ENCODE measurements at places on chromosomes 6 and 20.

GRCh38 chr20:8082025-8082424 lies 50.0 kb upstream of the PLCB1 start:
- DNase-seq: no peak

- peak; percentile 90 for DNase-seq
These were observed 34.3 kb downstream of the FNDC1 start for GRCh38 chr6:159203304-159204005.

GRCh38 chr20:31815408-31816188 lies 3.6 kb upstream of the MYLK2 start:
- DNase-seq: peak; percentile 63

- DNase-seq: peak; percentile 23
These were observed 167.9 kb upstream of the TNFAIP3 start for GRCh38 chr6:137699031-137699683.

DNA sequence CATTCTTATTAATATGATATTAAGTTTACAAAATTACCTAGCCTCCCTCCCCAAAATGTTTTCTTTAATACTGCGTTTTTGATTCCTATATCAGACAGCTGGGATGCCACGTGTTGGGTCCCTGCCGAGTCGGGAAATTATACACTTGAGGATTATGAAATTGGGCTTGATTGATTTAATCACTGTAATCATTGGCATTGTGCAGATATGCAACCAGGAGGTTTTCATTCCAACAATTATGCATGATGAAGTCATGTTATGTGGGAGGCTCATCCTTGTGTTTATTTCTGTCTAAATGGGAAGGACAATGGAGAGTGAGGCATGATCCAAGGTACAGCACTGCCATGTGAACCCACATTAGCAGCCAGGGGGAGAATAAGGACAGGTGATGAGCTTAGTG lies 30.6 kb upstream of the RIPOR2 start:
- no peak for DNase-seq

DNA sequence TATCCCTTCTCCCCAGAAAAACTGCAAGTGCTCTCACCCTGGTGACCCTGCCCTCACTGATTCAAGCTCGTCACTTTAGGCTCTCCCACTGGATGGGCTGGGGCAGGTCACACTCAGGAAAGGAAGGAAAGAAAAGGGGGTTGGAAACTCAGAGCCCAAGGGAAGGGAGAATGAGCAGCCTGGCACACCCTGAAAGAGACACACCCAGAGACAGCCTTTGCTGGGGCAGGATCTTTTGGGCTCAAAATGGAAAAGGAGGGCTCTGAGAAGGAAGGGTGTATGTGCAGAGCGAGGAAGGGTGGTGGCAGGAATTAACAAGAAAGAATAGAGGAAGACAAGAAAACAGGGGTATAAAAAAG lies 2.5 kb downstream of the PPP1R18 start:
- no peak for DNase-seq
